Gastrocnemius medialis (tissue), 4 donors: ENCODE measurements at places on chromosomes 5 and 9. TPM values are rescaled to one million over a fixed set of nuclear protein-coding genes. Genes with fewer than 3 reads are reported as not detected.

DNA sequence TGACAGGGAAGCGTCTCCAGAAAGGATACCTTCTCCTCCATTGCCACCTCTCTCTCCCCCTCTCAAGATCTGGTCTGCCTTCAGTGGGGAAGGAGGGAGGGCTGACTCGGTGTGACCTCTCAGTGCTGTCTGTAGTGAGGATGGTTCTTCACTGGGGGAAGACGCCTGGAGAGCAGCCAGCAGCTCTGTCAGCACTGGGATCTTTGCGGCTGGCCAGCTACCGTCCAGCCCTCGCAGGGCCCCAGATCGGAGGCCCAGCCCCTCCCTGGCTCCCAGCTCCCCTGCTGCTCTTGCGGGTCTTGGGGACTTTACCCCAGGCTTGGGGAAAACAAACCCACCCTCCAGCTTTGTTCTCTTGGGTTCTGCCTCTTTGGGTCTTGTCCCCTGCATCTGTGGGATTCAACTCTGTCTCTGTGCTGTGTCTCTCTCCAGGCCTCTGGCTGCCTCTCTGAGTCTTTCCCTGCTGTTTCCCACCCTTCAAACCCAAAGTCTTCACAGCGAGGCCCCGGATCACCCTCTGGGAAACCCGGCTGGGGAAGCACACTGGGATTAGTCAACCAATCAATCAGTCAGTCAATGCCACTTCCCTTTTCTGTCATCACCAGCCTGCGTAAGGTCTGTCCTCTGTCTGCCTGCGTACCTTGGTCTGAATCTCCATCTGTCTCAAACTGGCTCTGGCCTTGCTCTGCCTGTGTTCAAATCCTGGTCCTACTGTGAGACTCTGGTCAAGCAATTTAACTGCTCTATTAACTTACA, 23.0 kb downstream of the FGF18 start:
- DNase-seq = no peak

DNA sequence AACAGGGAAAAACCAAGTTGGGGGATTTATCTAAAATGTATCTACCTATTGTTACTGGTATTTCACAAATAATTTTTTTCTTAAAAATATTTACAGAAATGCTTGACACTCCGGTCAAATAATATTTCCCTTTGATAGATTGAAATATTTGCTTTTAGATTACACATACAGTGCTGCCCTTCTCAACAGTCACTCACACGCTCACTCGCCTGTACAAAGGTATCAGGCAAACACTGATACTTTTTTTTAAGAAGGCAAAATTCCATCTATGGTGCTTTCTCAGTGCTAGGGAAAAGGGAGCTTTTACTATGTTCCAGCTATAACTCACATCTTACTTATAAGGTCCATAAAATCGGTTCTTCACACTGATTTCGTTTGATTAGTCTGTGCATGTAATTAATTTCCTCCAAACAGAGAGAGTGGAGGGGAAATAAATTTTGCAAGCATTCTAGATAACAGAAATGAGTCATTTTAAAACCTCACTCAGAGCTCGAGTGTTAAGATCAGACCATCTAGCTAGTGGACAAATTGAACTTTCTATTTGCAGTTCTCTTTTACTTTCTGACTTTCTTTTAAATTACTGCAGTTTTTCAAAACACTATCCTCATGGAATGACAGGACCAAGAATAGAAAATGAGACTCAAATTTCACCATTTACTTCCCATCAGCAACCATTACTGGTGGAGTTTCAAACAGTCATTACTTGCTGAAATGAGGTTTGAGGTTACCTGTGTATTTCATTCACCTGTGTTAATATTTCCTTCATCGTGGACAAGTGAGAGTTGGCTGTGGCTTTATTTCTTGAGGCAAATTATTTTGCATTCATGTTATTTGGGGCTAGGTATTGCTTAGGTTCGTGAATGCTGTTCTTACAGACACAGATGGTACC, 273.2 kb downstream of the RAB3C start:
- DNase-seq = no peak

DNA sequence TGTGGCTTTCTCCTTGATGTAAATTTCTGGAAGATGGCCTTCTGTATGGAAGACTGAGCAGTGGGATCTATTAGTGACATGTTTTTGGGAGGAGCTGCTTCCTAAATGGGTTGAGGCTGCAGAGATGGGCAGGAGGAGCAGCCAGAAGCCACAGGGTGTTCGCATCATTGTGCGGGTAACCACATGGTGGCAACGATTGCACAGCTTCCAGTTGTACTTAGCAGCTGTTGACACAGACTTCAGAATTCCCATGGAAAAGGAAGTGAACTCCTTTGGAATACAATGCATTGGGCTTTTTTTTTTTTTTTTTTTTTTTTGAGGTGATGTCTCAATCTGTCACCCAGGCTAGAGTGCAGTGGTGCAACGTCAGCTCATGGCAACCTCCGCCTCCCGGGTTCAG, 297.3 kb downstream of the NR3C1 start:
- DNase-seq = no peak

GRCh38 chr5:134793111-134793510, 34.5 kb downstream of the DDX46 start:
- no peak for DNase-seq

DNA sequence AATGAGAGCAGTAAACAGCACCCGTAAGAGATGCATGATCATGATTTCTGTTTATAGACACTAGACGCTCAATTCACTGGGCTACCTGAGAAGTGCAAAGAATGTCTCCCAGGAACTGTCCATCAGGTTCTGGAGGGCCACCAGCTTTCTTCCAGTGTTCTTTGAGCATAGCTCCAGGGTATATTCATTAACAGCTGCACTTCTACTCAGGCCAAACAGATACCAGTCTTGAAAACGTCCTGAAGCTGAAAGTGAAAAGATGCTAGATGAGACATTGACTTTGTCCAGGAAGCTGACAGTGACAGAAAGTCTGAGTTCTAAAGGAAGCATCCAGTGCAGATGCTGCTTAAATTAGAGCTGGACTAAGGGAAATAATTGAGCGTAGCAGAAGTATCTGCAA, 488.7 kb upstream of the TYRP1 start:
- DNase-seq = no peak

DNA sequence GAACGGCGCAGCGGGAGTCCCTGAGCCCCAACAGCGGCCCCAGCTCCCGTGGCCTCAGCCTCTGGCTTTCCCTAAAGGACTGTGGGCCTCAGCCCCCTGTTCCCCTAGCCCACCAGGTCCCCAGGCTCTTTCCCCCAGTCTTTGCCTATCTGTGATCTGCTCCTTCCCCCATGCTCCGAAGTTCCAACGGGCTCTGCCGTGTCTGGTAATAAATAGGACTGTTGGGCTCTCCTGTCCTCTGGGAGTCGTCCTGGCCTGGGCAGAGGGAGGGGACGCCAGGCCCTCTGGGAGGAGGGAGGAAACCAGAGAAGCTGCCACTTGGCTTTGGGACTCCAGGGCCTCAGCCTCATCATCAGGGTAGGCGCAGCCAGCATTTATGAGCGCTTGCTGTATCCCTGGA, 28.1 kb downstream of the ADGRD2 start:
- no peak for DNase-seq

GRCh38 chr5:55123365-55123764, 20.9 kb downstream of the GZMA start:
- DNase-seq = no peak

Gene GPX8
- total RNA-seq = 4.0 TPM

Gene CER1
- not detected for total RNA-seq

Gene SLC46A2
- not detected for total RNA-seq

Gene PHPT1
- 150 TPM for total RNA-seq

Gene PCA3
- not detected for total RNA-seq

Gene CARTPT
- total RNA-seq = not detected

Gene RNF145
- 20.8 TPM for total RNA-seq
